ENCODE measurements at places on chromosomes 3 and 15.

GRCh38 chr3:194832346-194833104 is 146.8 kb downstream of the FAM43A start:
- no peak for DNase-seq

- no peak for DNase-seq
These were observed 313.3 kb downstream of the SATB1 start for GRCh38 chr3:18111796-18112232.

- no peak for DNase-seq
These were observed 178.8 kb downstream of the KLHL25 start for GRCh38 chr15:85615930-85616329.

DNA sequence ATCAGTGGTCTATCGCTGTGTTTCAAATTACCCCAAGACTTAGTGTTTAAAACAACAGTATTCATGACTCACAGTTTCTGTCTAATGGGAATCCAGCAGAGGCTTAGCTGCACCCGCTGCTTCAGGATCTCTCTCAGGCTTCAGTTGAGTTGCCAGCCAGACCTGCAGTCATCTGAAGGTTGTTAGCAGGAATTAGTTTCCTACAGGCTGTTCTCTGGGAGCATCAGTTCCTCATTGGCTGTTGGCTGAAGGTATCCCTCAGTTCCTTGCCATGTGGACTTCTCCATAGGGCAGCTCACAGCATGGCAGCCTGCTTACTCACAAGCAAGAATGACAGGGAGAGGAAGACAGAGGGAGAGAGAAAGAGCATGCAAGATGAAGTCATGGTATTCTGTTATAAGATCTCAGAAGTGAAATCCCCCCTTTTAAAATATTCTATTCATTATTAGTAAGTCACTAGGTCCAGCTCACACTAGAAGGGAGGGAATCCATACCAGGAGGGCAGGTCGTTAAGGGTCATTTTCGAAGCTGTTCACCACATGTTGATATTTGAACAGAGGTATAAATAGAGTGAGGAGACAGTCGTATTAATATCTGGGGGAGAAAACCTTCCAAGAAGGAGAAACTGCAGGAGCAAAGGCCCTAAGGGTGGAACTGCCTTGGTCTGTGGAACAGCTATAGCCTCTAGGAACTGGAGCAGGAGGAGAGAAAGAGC is 473.9 kb upstream of the PPP2R3A start:
- DNase-seq, result no peak

DNA sequence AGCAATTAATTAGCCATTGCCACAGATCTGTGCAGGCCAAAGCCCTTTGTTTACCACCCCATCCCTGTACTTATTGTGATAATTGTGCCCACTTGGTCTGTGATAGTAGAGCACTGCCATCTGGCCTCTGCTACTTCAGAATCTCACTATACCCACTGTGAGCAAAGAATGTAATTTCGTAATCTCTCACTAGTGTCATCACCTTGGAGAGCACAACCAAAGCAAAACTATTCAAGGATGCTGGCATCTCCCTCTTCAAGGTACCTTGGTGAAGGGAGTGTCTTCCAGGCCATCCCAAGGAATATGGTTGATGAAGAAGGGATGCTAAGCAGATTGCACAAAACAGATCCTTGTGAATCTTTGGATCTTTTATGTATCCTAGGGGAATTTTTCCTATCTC is 34.7 kb upstream of the NOX5 start:
- no peak for DNase-seq

All from stimulated activated CD8-positive, alpha-beta memory T cell treated with anti-CD3 and anti-CD28 coated beads, Interleukin-15, amount 100 ng/mL, for 48 hours (primary cell).